Tongue (tissue), 3 donors: ENCODE measurements at places on chromosomes 12 and 14. TPM values are rescaled to one million over a fixed set of nuclear protein-coding genes. Genes with fewer than 3 reads are reported as not detected.
A peak's percentile ranks its signal among the peaks of the same experiment; 100 is the strongest.

DNA sequence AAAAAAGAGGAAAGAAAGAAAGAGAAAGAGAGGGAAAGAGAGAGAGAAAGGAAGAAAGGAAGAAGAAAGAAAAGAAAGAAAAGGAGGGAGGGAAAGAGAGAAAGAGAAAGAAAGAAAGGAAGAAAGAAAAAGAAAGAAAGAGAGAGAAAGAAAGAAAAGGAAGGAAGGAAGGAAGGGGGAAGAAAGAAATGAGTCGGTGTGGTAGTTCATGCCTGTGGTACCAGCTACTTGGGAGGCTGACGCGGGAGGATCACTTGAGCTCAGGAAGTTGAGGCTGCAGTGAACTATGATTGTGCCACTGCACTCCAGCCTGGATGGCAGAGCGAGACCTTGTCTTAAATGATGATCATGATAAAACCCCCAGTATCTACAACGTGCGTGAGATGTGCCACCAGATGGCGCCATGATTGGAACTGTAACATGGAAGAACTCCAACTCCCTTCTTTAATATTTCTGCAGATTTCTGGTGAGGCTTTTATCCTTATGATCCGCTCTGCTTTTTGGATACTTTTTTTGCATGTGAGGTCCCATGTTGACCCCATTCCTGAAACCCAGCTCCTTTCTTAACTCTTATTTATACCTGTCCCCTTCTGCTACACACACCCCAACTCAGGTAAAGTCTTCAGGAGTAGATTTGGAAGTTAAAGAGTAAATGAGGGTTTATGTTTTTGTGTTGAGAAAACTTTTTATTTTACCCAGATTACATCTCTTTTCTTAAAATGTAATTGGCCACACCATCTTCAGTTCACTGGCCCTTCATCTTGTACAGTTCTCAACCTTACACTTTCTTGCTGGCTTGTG lies 25.6 kb downstream of the RNASE10 start:
- peak; percentile 82 for DNase-seq

DNA sequence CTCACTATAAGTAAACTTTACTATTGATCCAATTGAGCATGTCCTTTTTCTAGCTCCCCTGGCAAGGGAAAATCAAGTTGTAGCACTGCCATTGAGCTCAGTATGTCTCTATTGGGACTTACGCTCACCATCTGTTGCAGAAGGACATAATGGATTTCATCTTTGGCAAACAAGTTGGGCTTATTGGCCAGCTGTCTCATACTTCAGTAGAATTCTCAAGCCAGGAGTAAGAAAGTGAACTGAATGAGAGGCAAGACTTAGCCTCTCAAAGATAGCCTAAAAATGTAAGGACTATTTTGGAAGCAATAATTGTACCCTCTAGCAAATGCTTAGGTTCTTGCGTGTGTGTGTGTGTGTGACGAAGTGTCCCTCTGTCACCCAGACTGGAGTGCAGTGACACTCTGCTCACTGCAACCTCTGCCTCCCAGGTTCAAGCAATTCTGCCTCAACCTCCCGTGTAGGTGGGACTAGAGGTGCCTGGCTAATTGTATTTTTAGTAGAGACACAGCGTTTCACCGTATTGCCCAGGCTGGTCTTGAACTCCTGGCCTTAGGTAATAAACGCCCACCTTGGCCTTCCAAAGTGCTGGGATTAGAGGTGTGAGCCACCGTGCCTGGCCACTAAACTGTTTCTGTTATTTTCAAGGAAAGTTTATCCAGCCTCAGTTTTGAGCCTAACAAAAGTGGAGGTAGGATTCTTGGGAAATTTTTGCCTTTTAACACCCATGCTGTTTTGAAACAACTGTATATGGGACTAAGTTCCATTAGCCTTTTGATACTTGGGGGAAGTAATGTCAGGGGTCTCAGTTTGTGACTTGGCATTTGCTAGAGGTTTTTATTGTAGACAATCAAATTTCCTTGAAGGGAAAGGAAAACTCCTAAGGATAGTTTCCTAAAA lies 7.0 kb downstream of the HNRNPA1 start:
- peak; percentile 54 for DNase-seq

- no peak for DNase-seq
Measured at GRCh38 chr12:98456041-98456440, 59.3 kb upstream of the TMPO start.

DNA sequence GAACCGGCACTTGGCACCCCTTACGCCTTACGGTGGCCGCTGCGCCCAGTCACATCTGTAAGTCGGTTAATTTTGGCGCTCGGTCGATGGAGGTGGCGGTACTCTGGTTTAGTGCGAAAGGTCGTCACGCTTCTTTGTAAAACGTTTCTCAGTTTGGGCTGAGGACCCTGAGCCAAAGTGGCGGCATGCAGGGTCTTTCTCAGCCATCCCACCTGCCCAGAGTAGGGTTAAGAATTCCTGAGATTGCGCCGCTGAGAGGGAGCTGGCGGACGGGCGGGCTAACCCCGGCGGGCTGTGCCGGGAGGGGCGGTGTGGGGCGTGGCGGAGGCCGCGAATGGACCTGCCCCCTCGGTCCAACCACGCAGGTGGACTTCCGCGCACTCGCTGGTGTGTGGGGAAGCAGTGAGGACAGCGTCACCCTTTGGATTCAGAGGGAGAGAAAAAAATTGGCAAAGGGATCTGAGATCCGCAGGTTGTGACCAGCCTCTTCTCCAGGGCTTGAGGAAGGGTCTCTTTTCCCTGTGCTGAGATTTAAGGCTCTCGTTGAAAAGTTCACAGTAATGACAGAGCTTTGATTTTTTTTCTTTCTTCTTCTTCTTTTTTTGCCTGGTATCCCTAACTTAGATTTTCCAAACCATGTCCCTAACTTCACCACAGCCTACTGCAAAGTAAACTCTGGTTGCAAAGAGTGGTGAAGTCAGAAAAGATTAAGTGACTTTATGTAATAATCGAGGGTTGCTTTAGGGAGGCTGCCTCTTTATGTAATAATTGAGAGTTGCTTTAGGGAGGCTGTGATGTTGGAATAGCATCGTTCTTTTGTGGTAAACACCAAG lies 602 bp upstream of the FBXO33 start:
- peak; percentile 94 for DNase-seq

The SMIM41 gene
- 0.82 TPM for total RNA-seq

DNA sequence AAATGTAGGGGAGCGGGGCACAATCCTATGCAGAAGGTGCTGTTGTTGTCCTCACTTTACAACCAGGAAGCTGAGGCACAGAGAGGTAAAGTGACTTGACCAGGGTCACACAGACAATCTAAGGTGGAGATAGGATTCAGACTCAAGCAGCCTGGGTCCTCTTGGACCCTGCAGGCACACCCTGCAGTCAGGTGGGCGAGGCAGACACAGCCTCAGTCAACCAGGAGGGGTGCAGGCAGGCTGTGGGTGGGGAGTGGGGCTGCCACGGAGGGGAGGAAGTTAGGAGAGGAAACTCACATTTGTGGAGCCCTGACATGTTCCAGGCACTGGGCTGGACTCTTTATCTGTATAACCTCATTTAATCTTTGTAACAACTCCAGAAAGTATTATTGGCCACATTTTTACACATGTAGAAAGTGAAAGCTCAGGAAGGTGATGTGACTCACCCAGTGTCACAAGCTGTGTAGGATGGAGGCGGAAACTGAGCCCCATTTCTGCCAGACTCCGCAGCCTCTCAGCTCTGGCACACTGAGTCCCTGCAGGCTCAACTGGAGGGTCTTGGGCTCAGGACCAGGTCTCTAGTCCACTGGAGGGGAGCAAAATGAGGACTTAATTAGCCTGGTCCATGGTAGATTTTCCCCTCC lies 24.9 kb upstream of the CHGA start:
- DNase-seq = no peak

The SLC5A8 gene
- 0.41 TPM for total RNA-seq

- no peak for DNase-seq
Measured at GRCh38 chr12:18296909-18297280, 35.6 kb downstream of the PIK3C2G start.

DNA sequence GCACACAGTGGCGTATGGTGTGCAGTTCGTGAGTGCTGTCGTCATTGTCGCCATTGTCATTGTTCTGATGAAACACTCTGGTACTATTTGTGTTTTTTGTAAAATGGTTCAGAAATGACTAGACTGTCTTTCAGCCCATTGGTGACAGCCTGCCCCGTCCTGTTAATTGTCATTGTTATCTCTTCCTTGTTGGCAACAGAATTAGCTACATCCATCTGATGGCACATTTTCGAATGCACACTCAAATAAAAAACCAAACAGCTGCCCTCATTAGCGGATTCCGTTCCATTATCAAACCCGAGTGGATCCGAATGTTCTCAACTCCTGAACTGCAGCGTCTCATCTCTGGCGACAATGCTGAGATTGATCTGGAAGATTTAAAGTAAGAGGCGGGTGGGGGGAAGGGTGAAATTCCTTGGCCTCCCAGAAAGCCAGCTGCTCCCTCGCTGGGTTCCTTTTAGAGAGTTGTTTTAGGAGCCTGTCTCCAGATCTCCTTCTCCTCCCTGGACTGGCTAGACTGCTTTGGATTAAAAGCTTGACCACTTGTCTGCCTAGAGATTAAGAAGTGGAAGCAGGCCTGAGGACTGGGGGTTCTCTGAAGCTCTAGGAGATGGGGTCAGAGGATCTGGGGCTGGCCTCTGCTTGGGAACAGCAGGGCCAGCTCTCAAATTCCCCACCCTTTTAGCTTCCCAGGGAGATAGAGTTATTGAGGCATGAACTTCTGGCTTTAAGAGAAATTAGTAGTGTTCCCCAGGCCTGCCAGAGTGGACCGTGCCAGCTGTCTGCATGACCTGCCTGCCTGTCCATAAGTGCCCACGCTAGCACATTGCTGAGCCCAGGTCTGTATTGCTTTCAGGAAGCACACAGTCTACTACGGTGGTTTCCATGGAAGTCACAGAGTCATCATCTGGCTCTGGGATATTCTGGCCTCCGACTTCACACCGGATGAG lies 43.3 kb downstream of the MMAB start:
- peak; percentile 70 for DNase-seq

DNA sequence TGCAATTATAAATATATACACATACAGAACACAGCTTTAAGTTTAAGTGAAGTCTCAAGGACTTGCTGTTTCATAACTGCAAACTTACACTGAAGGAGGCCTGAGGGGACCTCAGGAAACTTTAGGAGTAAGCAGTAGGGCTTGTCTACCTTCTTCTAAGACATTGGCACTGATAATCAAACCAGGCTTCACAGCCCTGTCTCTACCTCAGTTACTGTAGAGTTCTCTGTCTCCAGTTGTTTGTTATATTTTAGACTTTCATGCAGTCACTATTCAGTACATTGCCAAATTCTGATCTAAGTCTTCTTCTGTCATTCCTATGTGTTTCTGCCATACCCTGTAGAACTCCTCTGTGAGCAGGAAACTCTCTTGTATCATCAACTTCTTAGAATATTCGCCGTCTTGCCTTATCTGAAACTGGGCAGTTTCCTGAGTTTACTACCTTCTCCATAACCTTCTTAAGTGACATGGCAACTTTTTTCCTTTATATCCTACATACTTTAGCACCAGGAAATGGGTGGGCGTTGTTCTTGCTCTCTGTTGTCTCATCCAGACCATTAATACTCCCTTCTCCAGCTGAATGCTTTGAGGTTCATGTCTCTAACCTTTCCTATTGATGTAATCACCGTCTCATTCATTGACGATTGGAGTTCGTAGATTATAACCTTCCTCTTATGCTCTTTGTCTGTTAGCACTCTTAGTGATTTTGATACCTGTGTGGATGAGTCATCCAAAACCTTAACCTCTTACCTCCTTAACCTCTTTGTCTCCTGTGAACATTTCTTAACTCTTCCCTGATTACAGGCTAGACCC lies 11.4 kb downstream of the APAF1 start:
- DNase-seq = no peak

- no peak for DNase-seq
Measured at GRCh38 chr14:25521616-25522015, 471.7 kb upstream of the STXBP6 start.

DNA sequence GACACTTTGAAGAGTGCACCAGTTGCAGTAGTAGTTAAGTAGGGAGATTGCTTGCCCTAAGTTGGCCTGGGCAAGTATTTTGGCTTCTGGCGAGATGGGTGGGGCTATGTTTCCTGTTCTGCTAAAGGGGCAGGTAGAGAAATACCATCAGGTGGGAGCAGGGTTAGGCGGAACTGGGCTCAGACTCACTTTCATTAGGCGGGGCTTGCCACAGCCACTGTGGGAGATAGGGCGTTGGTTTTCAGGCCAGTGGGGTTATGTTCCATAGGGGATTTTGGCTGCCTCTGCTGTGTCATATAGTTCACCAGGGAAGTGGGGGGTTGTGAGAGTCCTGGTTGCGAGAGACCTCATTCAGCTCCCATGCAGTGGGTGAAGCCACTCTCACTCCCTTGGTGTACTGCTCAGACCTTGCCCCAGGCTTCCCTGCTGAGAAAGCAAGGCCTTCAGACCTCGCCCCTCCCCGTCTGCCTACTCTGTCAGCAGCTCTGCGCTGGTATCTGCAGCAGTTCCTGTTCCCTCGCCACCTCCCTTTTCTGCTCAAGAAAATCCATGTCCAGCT lies 43.3 kb downstream of the AEBP2 start:
- DNase-seq = no peak

DNA sequence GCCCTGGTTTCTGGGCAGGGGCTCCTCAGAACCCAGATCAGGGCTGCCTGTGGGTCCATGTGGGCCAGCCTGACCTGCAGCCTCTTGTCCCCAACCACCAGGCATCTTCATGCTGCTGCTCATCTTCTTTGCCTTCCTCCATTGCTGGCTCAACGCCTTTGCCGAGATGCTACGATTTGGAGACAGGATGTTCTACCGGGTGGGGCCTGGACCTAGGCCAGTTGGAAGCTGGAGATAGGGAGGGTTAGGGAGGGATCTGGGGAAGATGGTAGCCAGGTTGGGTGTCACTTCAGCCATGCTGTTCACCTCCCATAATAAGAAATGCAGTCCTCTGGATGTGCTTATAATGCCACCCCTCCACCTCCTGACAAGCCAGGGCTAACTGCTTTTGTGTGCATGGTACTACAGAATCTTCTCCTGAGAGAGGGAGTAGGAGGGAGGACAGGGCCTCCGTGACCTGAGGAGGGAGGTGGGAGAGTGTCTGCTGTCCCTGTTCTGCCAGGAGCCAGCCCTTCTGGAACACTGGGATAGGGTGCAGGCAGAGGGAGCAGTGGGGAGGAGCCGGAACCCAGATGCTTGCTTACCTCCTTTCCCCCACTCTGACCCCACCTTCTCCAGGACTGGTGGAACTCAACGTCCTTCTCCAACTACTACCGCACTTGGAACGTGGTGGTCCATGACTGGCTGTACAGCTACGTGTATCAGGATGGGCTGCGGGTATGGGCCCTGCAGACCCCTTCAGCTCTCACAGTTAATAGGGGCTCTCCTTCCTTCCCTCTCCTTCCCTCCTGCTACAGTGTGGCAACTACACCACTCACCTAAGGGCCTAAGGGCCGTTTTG lies 17.6 kb downstream of the SOAT2 start:
- no peak for DNase-seq

The KRT5 gene
- 1,219 TPM for total RNA-seq

The OTOGL gene
- 0.41 TPM for total RNA-seq

DNA sequence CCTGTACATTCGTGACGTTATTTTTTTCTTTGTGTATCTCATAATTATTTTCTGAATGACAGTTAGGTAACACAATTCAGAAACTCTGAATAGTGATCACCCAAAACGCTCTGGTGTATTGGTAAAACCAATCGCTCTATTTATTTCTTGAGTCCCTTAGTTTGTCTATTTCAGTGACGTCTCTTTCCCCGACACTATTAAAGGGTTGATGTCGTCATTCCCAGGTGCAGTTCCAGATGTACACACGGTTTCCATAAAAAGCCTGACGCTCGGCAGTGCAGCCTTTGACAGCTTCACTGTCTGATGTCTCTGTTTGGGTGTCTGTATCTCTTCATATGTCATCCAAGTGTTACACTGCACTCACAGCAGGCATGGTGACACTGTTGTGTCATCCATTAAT lies 701.4 kb downstream of the TMEM121 start:
- no peak for DNase-seq

GRCh38 chr14:68705741-68706283 lies 87.1 kb downstream of the ZFP36L1 start:
- peak; percentile 43 for DNase-seq

The NDUFB1 gene
- 209 TPM for total RNA-seq
